ENCODE measurements at places on chromosomes 12 and 14. TPM values are rescaled to one million over a fixed set of nuclear protein-coding genes. Genes with fewer than 3 reads are reported as not detected.

Gene ACRBP
- total RNA-seq = 0.83 TPM

Gene M6PR
- 192 TPM for total RNA-seq

Gene ATL1
- total RNA-seq = 1.2 TPM

Gene ADAM21
- not detected for total RNA-seq

Gene BMP4
- not detected for total RNA-seq

Gene GLS2
- total RNA-seq = 2.6 TPM

Gene RD3L
- not detected for total RNA-seq

Measured in activated T-helper 1 cell treated with anti-CD3 and anti-CD28 coated beads, Interleukin-12 subunit alpha, Interleukin-12 subunit beta, Interleukin-2, Interleukin-4 antibody, amounts not matched to agents 30 ng/mL and 10 ng/mL and 1 ng/mL, durations not matched to agents 14 hours and 24 hours and 36 hours (primary cell).